Left hindlimb (tissue), 1 donor: ENCODE measurements at places on chromosomes 4 and X.

DNA sequence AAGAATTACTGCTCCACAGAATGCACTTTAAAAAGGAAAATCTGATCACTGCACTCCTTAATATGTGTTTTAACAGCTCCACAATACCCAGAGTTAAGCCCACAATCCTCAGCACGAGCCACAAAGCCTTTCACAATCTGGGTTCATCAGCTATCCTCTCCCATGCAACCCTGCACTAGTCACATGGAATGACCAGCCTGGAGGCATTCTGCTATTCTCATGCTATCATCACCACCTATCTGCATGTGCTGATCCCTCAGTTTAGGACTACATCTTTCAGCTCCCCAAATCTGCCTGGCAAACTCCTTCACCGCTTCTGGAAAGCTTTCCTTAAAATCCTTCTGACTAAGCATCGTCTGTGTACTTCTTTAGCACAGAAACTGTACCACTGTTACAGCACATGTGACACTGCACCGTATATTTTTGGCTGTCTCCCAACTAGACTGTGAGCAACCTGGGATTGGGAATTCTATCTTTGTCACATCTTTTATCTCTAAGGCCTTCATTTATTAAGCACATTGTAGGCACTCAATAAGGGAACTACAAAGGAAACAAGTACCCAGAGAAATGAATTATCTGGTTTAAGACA lies 18.3 kb upstream of the EIF1AX start:
- DNase-seq = no peak

GRCh38 chrX:44536198-44536597 lies 6.5 kb downstream of the FUNDC1 start:
- no peak for DNase-seq

DNA sequence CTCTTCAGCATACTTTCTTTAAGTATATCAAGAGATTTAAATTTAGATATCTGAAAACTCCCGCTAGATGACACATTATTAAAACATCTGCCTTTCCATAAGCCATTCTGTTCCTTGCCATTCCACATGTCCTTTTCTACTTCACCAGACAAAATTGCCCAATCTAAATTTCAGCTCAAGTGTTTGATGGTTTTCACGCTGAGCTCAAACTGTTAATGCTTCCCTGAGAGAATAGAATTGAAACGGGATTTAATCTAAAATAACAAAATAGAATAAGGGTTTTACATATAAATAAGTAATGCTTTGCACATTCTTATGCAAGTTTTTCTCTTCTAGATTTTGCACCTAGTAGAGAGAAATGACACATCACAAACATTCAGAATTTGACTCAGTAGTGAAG lies 764.5 kb upstream of the TENM3 start:
- DNase-seq = no peak

DNA sequence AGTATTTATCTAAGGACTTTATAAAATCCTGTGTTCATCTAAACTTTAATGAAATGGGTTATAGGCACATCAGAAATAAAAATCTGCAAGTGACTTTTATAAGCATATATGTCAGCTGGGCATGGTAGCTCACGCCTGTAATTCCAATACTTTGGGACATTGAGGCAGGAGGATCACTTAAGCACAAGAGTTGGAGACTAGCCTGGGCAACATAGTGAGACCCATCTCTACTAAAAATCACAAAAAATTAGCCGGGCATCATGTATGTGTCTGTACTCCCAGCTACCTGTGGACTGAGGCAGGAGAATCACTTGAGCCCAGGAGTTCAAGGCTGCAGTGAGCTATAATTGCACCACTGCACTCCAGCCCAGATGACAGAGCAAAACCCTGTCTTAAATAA lies 20.9 kb downstream of the TBC1D9 start:
- DNase-seq = no peak

GRCh38 chr4:15805583-15806517 lies 27.7 kb downstream of the CD38 start:
- no peak for DNase-seq

DNA sequence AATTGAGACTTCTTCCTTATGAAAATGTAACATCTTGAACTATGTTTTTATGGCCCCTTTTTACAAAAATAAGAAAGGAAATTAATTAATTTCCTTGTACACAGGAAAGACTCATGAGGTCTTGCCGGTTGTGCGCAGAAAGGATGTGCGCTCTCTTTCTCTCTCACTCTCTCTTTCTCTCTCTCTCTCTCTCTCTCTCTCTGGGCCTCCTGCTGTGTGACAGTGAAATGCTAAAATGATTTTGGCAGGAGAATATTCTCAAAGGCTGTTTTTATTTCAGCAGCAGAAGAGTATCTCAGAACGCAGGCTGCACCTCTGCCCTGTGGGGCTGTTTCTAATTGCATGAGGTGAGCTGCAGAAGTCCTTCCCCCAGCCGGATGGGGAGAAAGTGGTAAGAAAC lies 349.0 kb downstream of the MID1IP1 start:
- DNase-seq = no peak

DNA sequence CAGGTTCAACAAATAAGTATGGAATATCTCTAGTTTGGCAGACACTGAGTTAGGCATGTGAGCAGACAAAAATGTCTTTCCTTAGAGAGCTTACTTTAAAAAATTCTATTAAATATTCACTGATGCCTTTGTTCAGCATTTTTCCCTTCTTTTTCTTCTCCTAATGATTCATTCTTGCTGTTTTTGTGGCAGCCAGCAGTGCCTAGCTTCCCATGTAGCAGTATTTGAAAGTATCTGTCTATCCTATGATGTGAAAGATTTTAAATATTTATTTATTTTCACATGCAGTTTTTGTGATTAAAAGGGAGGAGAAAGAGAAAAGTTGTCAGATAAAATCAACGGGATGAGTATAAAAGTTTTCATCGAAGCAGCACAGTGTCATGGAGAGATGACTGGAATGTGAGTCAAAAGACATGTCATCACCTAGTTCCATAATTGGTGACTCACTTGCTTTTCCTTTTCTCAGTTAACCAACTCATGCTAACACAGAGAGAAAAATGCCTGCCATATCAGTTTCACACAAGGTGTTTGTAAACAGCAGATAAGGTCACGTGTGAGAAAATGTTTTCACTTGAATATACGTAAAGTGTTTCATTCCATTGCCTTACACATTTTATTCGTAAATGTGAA lies 69.8 kb downstream of the BMPR1B start:
- DNase-seq = no peak

- no peak for DNase-seq
These were observed 348.3 kb downstream of the PCDH7 start for GRCh38 chr4:31068257-31069075.

DNA sequence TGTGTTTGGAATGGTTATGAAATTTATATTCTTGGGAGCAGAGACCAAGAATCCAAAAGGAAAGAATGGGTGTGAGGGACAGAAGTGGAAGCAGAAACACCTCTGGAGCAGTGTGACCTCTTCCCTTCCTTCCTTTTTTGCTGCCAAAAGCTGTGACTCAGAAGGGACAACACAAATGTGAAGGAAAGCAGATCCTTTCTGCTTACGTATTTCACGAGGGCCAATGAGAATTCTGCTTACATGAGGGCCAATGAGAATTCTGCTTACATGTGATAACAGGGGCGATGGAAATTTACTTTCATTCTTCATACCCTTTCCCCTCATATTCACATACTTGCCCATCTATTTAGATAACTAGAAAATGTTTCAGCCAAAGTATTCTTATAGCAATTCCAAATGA lies 404.6 kb downstream of the PRDM5 start:
- no peak for DNase-seq

- DNase-seq = peak; percentile 71
These were observed 50.6 kb downstream of the LGI2 start for GRCh38 chr4:24980064-24980690.

DNA sequence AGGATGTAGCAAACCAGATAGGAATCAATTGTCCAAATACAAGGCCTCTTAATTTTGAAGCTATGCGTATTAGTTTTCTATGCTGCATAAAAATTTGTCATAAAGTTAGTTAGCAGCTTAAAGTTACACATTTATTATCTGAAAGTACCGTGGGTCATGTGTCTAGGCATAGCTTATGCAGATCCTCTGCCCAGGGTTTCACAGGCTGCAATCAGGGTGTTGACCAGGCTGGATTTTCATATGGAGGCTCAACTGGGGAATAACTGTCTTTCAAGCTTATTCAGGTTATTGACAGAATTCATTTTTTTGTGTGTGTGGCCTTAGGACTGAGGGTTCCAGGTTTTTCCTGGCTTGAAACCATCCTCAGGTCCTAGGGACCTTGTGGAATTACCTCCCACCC lies 265.1 kb downstream of the SLC39A8 start:
- DNase-seq = no peak

GRCh38 chr4:118743867-118744266 lies 58.7 kb downstream of the METTL14 start:
- no peak for DNase-seq

GRCh38 chr4:123555233-123555806 lies 158.7 kb downstream of the SPRY1 start:
- DNase-seq = peak; percentile 89

DNA sequence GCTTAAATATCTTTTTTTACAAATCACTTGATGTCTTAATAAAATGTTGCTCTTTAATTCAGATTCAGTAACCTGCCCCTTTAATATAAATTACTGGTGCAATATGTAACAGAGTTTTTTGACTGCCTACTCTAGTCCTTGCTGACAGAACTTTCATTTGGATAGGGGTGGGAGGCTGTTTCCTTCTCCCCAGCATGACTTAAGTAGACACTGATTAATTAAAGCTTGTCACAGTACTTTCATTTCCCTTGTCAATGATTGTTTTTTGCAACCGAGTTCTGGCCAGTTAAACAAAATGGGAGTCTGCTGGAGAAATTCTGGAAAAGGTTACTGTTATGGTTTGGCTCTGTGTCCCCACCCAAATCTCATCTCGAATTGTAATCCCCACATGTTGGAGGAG lies 37.3 kb upstream of the BBS12 start:
- DNase-seq = no peak

GRCh38 chr4:48005781-48006180 lies 10.7 kb downstream of the CNGA1 start:
- DNase-seq = no peak

GRCh38 chrX:105109936-105110335 lies 110.6 kb downstream of the TEX13A start:
- DNase-seq = no peak

DNA sequence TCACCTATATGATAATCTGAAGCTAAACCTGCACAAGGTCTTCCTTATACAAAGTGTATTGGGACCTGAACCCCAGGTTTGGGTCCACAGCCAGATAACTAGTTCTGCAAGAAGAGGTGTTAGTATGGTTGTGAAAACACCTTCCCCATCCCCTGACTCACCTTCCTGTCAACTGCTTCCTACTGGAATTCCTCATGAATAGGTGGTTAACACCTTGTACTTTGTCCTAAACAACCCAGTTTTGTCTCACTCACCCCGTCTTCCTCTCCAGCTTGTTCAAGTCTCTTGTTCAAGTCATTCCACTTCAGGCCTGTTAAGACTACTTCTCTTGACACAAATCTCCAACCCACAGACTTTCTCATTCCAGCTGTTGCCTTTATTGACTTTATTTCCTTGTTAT lies 45.5 kb downstream of the CCNG2 start:
- DNase-seq = no peak

- no peak for DNase-seq
These were observed 141.2 kb upstream of the SCML1 start for GRCh38 chrX:17596061-17596460.

DNA sequence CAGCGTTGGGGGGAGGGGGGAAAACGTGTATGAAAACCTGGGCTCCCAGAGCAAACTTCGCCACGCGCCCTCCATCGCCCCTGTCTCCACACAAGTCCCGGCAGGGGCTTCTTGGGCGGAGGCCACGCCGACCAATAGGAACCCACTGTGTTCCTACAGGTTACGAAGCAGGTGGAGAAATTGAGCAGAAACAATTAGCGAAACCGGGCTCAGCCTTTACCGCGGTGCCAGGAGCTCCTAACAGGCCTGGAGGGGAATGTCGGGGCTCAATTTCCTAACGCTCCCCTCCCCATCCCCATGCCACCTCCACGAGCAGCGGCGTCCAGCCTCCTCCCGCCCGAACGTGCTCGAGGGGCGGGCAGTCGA lies 589 bp upstream of the KIT start:
- DNase-seq = no peak

DNA sequence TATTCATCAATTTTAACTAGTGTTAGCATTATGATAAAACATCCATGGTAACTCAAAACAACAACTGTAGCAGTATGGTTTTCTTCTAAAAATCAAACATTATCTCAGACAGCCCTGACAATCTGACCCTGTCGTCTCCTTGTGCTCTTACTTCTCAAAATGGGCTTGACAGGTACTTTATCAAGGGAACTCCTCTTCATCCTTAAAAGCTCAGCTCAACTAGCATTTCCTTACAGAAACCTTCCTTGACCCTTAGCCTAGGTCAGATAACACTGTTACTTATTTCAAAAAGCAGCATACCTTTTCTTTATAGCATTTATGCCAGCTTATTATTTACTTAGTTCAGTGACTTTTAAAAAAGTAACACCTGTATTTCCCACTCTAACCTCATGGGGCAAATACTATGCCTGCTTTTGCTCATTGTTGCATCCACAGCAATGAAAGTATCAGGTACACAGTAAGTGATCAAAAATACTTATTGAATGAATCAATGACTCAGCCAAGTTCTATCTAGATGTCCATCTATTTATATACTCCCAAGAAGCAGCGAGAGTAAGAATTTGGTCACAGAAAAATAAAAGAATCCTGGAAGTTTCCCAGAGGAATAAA lies 41.9 kb downstream of the ADAMTS3 start:
- no peak for DNase-seq

DNA sequence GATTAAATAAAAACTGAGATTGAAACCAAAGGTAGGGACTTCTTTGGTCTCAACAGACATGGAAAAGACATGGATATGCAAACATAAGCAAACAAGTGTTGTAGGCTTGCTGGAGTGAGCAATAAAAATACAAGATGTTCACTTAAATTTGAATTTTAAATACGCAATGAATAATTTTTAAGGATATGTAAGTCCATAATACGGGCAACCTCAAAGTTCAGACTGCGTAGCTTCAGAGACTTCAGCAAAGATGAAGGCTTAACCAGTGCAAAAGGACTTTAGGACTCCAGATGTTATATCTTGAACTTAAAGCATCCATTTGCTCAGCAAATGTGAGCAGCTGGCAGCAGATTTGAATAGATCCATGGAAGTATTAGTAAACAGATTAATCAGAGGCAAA lies 549.3 kb downstream of the ARAP2 start:
- no peak for DNase-seq

DNA sequence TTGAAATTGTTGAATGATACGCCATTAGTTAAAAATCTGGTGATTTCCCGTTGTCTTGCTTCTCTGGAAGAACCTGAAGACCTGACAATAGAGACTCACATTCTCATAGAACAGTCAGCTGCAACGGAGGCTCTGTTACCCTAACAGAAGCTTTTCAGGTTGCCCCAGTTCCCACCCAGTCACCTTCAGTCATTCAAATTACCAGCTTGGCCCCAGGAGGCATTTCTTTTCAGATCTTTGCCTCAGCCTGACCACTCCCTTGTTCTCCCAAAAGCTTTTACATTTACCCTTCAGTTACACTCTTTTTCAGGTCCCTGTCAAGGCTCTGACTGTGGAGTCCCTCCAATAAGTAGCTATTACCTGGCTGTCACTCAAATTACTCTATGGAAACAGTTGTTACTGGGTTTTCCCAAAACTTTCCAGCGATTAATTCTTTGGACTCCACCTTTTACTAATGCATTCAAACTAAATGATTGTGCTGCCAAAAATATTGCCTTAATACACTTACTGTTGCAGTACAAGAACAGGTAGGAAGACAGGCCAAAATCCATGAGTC lies 162.2 kb upstream of the FTHL17 start:
- DNase-seq = no peak
